Left renal cortex interstitium (tissue), 4 donors: ENCODE measurements at places on chromosomes 4 and X. TPM values are rescaled to one million over a fixed set of nuclear protein-coding genes. Genes with fewer than 3 reads are reported as not detected.

- DNase-seq = no peak
Observed at GRCh38 chr4:13088726-13089658, 395.1 kb downstream of the RAB28 start.

LRIT3 gene
- 0.23 TPM for polyA plus RNA-seq

- DNase-seq = no peak
Observed at GRCh38 chr4:137543198-137543597, 10.9 kb upstream of the PCDH18 start.

NHSL2 gene
- polyA plus RNA-seq = 10.2 TPM

INTS6L gene
- 17.8 TPM for polyA plus RNA-seq

GRCh38 chrX:85024562-85024961 lies 20.9 kb downstream of the APOOL start:
- DNase-seq = no peak

DNA sequence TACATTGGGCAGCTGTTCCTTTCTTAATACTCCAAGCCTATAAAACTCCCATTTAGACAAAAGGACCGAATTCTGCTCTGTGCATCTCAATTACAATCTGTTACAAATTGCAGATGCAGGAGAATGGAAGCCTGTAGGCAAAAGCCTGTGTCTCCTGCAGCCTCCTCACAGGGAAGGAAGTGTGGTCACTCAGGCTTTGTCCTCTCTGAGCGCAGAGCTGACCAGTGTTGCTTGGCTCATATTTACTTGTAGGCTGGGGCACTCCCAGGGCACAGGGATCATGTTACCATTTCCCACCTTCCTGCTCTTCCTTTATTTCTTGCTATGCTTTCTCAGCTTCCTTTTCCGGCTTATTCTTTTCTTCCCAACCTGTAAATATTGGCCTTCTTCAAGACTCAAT lies 15.7 kb downstream of the SUPT20HL2 start:
- DNase-seq = no peak

GRCh38 chrX:48492293-48492910 lies 16.4 kb upstream of the PORCN start:
- no peak for DNase-seq

- DNase-seq = no peak
Observed at GRCh38 chrX:45428831-45429230, 228.2 kb upstream of the DIPK2B start.

DNA sequence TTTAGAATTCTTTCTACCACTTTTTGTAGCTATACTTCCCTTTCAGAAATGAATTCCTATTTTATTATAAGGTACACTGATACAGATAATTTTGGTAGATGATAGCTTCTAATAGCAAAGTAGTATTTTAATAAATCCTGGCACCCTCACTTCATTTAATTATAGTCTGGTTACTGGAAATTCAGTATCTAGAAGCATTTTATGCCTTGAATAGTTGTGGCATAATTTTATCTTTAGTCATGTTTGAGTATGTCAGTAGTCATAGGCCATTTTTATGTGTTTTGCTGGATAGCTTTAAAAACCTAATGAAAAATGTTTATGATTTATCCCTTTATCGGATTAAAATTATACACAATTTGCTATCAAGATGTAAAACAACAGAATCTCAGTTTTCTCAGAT lies 92.3 kb downstream of the DIAPH2 start:
- DNase-seq = no peak

NXF2 gene
- 0.46 TPM for polyA plus RNA-seq

DNA sequence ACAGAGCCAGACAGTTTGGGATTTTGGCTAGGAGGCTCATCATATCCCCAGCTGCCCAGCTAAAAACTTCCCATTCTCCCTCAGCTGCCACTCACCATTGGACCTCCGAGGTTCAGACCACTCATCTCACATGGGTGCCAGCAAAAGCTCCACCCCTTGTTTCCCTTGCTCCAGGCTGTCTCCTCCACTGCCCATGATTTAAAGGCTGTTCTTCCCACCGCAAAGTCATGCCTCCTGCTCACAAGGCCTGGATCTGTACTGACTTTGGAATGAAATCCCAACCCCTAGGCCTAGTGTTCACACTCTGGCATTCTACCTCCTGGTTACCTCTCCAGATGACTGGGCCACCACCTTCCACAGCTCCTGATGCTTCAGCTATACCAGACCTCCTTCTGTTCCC lies 142.2 kb upstream of the EOLA2 start:
- DNase-seq = no peak

GRCh38 chr4:52856801-52857200 lies 5.3 kb upstream of the RASL11B start:
- DNase-seq = no peak

NPNT gene
- 207 TPM for polyA plus RNA-seq

GRCh38 chr4:67035986-67036385 lies 509.3 kb downstream of the CENPC start:
- DNase-seq = no peak

NRK gene
- polyA plus RNA-seq = 13.0 TPM

- no peak for DNase-seq
Observed at GRCh38 chr4:61501812-61502211, 301.7 kb downstream of the ADGRL3 start.

- DNase-seq = no peak
Observed at GRCh38 chr4:60002603-60003337, 1197.4 kb upstream of the ADGRL3 start.

PRR32 gene
- not detected for polyA plus RNA-seq
